Pericardium fibroblast (primary cell): ENCODE measurements at places on chromosomes 12 and 14. TPM values are rescaled to one million over a fixed set of nuclear protein-coding genes. Genes with fewer than 3 reads are reported as not detected.

The ACOT2 gene
- total RNA-seq = 61.1 and 62.8 TPM in 2 replicates

The TTC7B gene
- total RNA-seq = 25.6 and 28.7 TPM in 2 replicates

The SLC22A17 gene
- total RNA-seq = 23.2 and 24.8 TPM in 2 replicates

The KRT8 gene
- 48.8 and 158 TPM in 2 replicates for total RNA-seq

The LRRK2 gene
- total RNA-seq = 0.93 and 1.9 TPM in 2 replicates

The ZDHHC22 gene
- not detected in 2 replicates for total RNA-seq

The SERPINA4 gene
- not detected in 2 replicates for total RNA-seq

The FAM90A1 gene
- 0.09 and 0.93 TPM in 2 replicates for total RNA-seq

The CCDC60 gene
- total RNA-seq = not detected in 2 replicates

The ADCK1 gene
- total RNA-seq = 4.3 and 4.9 TPM in 2 replicates

The FICD gene
- 2.0 and 5.0 TPM in 2 replicates for total RNA-seq

The ANKRD33 gene
- total RNA-seq = not detected in 2 replicates

The TAS2R42 gene
- total RNA-seq = not detected in 2 replicates

The RIC8B gene
- total RNA-seq = 4.6 and 8.1 TPM in 2 replicates

The TCP11L2 gene
- 14.2 and 22.0 TPM in 2 replicates for total RNA-seq

The C14orf39 gene
- total RNA-seq = not detected in 2 replicates

The ZNF26 gene
- 1.9 and 2.1 TPM in 2 replicates for total RNA-seq
